ENCODE measurements at places on chromosomes 7 and 10.

DNA sequence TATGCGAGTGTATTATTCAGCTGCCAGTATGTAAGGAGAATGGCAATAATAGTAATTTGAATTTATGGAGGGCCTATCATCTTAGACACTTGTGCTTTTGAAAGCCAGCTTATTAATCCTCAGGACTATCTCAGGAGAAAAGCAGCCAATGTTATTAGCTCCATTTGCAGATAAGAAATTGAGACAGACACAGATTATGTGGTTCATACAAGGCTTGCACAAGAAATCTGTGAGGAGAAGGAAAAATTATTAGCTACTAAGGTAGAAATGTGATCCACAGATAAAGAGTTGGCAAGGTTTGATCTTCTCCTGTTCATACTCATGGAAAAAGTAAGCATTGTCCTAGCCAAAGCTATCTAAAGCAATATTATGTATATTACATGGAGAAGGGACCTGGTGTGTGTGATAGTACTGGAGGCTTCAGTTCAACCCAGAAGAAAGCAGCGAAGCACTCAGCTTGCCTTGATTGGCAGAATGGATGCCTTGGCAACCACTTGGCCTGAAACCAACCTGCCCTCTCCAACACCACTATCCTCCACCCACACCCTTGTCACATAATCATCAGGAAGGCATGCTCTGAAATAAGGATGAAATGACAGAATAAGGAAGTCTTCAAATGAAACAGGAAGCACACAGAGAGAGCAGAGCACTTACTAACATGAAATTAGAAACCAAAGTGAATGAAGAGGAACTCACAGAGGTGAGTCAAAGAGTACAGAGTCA lies 18.0 kb downstream of the MACC1 start:
- peak; percentile 40 for DNase-seq

DNA sequence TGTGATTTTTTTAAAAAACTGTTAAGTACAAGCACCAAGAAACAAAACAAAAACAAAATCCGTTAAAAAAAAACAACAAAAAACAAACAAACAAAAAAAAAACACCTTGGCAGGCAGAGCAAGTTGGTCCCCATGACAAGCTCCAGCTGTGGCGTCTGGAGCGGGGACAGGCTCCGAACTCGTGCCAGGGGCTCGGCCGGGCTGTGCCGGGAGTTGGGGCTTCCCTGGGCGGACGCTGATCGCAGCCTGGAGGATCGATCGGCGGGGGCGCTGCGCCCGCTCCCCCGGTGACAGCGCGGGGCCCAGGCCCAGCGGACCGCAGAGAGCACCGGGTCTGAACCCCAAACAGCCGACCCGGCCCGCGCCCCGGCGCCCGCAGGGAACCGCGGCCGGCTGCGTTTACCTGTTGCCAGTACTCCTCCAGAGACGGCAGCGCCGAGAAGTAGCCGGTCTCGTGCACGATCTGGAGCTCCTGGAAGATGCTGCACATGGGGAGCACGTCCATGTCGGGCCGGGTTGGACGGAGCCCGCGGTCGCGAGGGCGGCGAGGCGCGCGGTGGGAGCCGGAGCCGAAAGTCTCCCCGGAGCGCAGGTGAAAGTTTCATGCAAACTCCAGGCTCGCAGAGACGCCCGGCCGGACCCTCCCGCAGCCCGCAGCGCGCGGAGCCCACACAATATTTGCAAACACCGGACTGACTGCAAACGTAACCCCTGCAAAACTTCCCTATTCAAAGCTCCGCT lies at the start of gene KLF6:
KLF6 (minus strand) TSS at position 700 of the 741 bp plus-strand sequence; CDS start at position 505, 195 bp downstream.
- DNase-seq, result no peak

GRCh38 chr7:99739699-99740572 lies 4.9 kb upstream of the CYP3A7 start:
- DNase-seq, result no peak

DNA sequence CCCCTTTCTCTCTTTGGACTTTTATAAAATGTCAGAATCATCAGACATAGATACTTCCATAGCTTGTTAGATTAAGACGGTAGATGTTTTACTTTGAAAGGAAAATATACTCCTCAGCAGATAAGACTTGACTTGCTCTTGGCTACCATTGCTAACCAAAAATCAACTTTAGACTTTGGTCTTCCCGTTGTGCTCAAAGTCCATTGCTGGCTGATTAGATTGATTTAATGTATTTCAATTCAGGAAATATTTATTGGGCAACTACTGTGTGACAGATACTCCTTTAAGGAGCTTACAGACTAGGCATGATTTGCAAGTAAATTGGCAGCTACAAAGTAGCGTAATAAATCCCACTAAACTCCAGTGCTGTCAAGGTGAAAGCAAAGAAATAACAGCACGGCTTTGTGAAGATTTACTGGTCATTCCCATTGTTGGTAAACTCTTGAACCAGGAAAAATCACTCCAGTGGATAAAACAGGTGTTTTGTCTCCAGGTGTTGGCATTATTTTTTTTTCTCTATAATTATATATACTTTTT lies 95.7 kb upstream of the ARMC3 start:
- no peak for DNase-seq

DNA sequence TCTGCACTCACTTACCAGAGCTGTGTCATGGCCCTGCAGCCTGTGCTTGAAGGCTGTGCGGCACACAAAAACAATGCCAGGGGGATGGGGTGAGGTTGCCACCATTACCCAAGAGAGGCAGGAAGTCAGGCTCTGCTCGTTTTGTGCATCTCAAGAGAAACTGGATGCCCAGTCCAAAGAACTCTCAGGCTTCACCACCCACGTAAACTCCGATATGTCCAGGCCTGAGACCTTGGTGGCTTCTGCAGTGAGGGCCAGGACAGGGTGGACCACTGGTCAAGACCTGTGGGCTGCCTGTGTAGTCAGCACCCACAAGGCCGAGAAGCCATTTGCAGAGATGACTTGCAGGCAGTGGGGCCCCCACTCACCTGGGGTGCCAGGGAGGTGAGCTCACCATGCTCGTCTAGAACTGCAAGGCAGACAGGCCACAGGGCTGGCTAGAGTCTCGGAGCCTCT lies 54.7 kb upstream of the EBF3 start:
- DNase-seq, result no peak

GRCh38 chr7:71538210-71538609 lies 406.3 kb downstream of the GALNT17 start:
- no peak for DNase-seq

DNA sequence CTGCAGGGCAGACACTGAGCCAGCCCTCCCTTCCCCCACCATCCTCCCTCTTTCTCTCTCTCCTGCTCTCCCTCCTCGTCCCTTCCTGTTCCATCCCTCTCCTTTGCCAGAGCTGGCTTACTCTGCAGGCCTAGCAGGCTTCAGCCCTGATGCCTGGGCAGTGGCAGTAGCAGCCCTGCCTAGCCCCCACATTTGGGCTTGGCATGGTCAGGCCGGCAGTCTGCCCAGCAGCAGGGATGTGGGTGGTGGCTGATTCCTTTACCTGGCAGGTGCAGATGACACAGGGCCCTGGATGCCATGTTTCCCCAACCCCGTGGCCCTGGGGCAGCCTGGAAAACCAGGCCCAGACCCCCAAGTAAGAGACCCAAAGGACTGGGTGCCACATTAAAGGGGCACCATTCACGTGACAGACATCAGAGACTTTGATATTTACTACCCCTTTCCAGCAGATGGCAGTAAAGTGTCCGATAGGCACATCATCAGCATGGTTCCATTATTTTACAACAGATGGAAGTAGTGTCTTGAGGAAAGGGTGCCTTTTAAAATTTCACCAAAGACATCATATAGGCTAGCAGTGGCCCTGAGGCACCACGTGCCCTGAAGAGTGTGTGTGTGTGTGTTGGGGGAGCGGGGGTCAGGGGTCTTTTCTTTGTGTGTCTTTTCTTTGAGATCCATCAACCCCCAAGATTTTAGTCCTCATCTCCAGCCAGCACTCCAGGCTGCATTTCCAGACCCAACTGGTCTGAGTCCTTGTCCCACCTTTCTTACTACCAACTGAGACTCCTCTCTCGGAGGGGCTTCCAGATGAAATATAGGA lies 5.9 kb downstream of the KCP start:
- DNase-seq, result no peak

GRCh38 chr10:126519185-126519584 lies 130.9 kb upstream of the ADAM12 start:
- DNase-seq, result no peak

GRCh38 chr10:58414270-58415041 lies 29.2 kb downstream of the TFAM start:
- no peak for DNase-seq

DNA sequence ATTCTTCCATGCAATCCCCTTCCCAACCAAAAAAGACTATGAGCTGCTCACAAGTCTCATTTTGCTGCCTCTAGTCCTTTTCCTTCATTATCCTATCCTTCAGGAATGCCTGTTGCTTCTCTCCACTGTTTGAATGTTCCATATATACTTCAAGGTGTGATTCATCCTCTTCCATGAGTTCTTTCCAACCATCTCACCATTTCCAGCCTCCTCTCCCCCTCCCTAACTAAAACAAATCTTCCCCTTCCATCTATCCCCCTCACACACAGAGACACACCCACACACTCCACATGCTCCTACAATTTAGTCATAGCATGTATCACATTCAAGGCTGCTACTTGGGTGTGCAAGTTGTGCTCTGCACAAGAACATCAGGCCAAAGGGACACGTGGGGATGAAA lies 254.3 kb downstream of the DYNC1I1 start:
- no peak for DNase-seq

DNA sequence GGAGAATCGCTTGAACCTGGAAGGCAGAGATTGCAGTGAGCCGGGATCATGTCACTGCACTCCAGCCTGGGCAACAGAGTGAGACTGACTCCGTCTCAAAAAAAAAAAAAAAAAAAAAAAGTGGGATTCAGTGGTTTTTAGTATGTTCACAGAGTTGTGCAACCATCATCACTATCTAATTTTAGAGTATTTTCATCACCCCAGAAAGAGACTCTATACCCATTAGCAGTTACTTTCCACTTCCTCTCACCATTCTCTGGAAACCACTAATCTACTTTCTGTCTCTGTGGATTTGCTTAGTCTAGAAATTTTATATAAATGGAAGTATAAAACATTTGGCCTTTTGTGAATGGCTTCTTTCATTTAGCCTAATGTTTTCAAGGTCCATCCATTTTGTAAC lies 113.4 kb downstream of the ST7 start:
- DNase-seq, result no peak

DNA sequence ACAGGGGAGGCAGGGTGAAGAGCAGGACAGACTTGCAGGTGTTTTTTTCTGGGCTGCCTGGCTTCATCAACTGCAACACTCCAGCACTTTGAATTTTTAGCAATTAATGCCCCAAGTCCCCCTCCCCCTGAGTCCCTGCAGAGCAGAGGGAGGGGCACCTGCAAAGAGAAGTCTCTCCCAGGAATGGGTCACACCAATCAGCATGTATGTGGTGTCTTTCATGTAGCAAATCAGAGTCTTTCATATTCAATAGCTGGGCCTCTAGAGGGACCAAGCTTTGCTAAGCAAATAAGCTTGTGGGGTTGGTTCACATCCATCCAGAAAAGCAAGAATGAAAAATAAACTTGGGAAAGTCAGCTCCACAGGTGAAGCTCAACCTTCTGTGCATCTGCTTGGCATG lies 90.7 kb downstream of the PARP12 start:
- no peak for DNase-seq

All from memory B cell (primary cell).